ENCODE measurements at places on chromosomes 7 and 10. TPM values are rescaled to one million over a fixed set of nuclear protein-coding genes. Genes with fewer than 3 reads are reported as not detected.

- DNase-seq, result no peak
These were observed 244.4 kb downstream of the ZWINT start for GRCh38 chr10:56116684-56117083.

GRCh38 chr10:103676058-103676785 lies 179.2 kb downstream of the SH3PXD2A start:
- DNase-seq, result no peak

DNA sequence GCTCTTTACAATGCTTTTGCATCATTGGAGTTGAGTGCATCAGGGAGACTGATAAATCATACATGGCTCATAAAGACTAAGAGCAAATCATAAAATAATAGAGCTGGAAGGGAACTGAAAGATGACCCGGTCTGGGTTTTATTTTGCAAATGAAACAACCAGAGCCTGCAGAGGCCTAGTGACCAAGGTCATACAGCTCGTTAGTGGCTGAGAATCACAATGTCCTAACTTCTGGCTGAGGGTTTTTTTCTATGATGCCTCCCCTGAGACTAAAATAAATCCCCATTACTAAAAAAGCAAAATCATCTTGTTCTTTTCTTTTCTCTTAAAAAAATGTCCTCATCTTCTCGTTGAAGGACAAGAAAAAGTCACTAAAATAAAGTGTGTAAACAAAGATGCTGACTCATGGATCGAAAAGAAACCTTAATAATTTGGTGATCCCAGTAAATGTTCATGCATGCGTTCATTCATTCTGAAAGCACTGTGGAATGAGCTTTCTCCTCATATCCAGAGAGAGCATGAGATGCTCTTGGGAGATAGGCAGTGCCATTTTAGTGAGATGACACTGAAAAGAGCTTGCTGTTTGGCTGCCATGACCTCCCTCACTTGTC lies 107.8 kb upstream of the PHYHIPL start:
- peak; percentile 11 for DNase-seq

GRCh38 chr7:134710511-134710853 lies 63.8 kb downstream of the BPGM start:
- no peak for DNase-seq

DNA sequence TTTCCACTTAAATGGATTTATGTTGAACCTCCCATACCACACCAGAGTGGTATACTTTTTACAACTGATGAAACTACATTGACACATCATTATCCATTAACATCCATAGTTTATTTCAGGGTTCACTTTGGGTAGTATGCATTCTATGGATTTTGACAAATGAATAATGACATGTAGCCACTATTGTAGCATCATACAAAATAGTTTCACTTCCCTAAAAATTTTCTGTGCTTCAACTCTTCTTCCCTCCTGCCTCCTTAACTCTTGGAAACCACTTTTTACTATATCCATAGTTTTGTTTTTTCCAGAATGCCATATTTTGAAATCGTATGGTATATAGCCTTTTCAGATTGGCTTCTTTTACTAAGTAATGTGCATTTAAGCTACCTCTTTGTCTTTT lies 199.5 kb upstream of the TMEM196 start:
- no peak for DNase-seq

The C7orf57 gene
- 1.1 TPM for polyA plus RNA-seq

GRCh38 chr10:89652806-89653370 lies 7.8 kb upstream of the PANK1 start:
- DNase-seq, result no peak

DNA sequence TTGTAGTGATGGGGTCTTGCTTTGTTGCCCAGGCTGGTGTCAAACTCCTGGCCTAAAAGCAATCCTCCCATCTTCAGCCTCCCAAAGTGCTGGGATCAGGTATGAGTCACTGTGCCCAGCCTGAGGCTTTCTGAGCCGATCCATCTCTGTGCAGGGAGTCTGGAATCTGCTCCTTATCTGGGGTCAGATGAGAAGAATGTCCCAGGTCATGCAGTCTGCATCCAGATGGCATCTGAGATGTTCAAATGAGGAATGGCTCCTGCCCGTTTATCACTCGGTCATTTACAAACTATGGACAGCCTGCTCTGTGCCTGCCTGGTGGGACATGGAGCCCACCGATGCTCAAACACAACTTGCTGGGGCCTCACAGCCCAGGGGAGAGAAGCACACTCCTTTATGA lies 11.1 kb upstream of the SLC18A3 start:
- no peak for DNase-seq

The LRRD1 gene
- polyA plus RNA-seq, result 0.31 TPM

The MOGAT3 gene
- 0.83 TPM for polyA plus RNA-seq

DNA sequence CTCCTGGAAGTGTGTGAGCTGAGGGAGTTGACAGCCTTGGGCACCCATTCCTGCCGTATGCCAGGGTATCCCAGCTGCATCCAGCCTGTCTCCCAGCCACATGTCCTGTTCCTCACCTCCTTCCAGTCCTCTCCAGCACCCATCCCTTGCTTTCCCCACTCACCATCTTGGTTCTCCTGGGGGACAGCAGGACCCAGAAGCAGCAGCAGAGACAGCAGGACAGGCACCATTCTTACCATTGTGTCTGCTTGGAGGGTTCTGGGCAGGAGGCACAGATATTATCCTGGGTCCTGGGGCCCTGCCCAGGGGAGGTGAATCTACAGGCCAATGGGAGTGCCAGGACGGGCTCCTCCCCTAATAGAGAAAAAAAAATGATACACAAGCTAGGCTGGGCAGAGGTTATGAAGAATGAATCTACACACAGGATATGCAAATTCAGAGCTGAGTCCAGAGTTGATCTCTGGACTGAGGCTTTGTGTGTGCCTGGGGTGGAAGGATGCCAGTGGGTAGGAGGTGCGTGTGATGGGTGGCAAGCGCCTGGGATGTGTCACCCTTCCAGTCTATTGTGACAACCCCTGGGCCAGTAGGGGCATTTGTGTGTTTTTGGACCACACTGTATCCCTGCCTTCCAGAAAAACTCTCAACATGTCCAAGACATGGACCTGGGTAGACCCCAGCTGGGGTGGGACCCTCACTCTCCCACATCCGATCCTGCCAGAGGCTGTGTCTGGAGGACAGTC lies at the start of gene AZGP1:
TSS of gene AZGP1 (minus strand) at position 250 of the 740 bp plus-strand sequence. CDS start at position 239, 11 bp downstream.
- no peak for DNase-seq

The DYNC1I1 gene
- 0.43 TPM for polyA plus RNA-seq

DNA sequence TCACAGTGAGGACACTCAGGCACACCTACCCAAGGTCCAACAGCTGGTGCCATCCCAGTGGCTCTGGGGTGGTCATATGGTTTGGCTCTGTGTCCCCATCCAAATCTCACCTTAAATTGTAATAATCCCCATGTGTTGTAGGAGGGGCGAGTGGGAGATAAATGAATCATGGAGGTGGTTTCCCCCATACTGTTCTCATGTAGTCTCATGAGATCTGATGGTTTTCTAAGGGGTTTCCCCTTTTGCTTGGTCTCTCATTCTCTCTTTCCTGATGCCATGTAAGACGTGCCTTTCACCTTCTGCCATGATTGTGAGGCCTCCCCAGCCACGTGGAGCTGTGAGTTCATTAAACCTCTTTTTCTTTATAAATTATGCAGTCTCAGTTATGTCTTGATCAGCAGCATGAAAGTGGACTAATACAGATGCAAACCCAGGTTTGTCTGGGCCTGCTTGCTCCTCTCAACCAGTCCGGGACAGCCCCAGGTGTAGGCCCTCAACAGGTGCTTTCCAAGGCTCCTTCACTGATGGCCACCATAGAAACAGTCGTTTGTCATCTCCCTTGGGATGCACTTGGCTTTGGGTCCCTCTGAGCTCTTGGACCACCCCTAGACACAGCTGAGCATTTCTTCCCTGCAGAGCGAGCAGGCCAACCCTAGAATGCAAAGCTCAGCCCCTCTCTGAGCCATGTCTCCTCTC lies 101.3 kb upstream of the CTBP2 start:
- DNase-seq, result no peak

DNA sequence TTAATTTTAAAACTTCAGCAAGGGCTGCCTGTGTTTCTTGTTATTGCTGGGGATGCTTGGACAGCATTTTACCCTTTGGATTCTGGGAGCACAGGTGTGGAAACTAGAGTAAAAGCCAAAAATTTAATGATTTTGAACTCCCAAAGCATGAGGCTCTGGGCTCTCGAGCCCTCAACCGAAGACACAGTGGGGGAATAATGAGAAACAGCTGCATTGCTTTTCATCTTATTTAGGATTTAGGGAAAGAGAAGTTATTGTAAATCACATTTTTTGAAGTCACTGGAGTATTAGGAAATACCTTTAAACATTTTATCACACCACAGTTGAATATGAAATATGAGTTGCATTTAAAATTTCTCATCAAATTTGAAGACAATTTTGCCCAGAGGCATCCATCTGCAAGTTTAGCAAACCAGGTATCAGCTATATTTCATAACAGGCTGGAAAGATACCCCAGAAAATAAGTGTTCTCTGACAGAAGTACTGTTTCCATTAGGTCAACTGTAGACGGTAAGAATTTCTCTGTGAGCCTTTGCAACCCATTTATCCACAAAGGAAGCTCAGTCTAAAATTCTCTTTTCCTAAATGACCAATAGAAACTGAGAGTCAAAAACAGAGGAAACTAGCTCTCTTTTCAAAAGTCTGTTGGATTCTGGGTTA lies 290.6 kb upstream of the PHYHIPL start:
- DNase-seq, result no peak

DNA sequence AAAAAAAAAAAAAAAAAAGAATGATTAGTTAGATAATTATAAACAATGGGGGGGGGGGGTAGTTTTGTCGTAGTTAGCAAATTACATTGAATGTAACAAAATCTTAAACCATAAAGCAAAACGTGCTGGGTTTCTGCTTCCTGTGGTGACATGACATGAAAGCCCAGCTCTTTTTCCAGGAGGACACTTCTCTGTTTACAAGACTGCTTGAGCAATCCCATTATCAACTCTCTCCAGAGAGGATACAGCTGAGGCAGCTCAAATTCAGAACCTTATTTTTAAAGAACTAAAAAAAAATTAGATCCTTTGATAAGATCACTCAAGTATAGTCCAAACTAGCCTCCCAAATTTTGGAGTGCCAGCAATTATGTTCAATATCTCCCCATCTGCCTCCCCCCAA lies 58.6 kb downstream of the ADRB1 start:
- no peak for DNase-seq

The RPP30 gene
- 53.3 TPM for polyA plus RNA-seq

DNA sequence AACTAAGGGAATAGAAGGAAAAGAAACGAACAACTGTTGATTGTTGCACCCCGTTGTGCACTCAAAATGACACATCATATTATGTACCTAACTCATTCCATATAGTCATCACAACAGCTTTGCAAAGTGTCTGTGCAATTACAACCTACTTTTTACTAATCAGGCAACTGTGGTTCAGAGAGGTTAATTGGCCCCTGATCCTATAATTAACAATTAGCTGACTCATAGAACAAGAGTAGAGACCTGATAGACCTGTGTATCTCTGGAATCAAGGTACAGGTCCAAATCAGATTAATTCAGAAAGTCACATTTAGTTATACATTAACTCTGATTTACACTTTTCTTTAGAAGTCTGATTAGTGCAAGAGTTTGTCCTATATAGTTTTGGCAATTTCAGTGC lies 122.5 kb upstream of the CDK13 start:
- no peak for DNase-seq

GRCh38 chr10:81865581-81865980 lies 9.4 kb upstream of the NRG3 start:
- no peak for DNase-seq

- no peak for DNase-seq
These were observed 495.9 kb downstream of the XPNPEP1 start for GRCh38 chr10:109427411-109427810.

DNA sequence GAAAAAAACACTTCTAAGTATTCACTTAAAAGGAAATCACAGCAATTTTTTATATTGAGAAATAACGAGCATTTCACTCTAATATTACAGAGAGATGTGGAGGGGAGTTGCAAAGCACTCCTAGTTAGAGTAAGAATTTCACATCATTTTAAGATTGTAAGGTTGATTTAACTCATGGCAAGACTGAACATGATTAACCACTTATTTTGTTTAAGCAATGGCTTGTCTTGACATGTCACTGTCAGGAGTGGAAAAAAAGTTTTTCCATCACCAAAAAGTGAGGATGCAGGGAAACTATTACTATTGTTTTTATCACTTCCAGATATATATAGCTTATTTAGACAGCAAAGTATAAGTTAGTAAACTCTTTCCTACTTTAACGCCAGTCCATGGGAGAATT lies 27.1 kb downstream of the CD36 start:
- no peak for DNase-seq

DNA sequence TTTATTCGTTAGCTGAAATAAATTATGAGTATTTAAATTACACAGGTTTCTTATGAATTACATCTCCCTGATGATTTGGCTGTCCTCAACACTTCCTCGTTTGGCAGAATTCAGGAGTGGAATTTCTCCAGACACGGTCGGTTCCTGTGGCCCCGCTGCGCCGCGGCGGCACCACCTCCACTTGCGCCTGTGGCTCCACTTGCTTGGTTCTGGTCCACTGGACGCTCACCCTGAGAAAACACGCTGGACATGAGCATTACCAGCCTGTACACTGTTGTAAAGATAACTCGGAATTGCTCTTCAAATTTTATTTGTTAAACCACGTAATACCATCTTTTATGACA lies 85.3 kb downstream of the ZNF33B start:
- peak; percentile 44 for DNase-seq

The OR2AE1 gene
- polyA plus RNA-seq, result not detected

DNA sequence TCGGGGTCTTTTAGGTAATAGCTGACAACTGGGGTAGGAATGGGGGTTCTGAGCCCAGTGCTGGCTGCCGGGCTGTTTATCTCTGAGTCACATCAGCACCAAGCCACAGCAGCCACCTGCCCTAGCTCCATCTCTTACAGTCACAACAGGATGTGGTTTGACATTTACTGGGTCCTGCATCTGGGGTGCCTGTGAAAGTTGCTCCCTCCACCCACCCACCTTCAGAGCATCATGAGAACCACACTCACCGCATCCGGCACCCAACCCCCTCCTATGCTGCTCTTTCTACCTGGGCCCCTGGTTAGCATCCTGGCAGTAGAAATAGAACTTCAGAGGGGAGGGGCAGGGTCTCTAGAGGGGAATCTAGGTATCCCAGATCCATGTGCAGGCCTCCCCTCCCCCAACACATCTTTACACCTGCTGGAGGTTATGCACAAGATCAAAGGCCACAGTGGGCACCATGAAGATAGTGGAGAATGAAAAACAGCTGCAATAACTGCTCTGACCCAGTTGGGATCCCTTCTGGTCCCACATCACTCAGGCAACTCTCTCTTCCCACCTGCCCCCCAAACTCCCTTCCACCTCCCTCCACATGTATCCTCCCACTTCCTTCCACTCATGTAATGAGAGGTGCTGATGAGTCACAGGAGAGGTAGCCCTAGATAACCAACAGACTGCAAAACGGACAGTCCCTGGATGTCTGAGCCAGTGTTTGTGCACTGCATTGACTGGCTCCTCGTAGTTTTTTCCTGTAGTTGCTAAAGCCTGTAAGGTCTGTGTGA lies 38.2 kb downstream of the PRSS2 start:
- DNase-seq, result no peak

- DNase-seq, result no peak
These were observed 138.5 kb downstream of the NPY start for GRCh38 chr7:24422441-24423010.

- peak; percentile 30 for DNase-seq
These were observed 174.4 kb upstream of the PLXNA4 start for GRCh38 chr7:132750530-132751217.

GRCh38 chr10:90075995-90076394 lies 374.6 kb downstream of the KIF20B start:
- DNase-seq, result no peak

Data from renal pelvis (tissue), 12 donors.